Smooth muscle cell of the brain vasculature (primary cell): ENCODE measurements at places on chromosomes 6 and 20.
A peak's percentile ranks its signal among the peaks of the same experiment; 100 is the strongest.

GRCh38 chr6:113486199-113486598 lies 370.9 kb upstream of the MARCKS start:
- DNase-seq = no peak

DNA sequence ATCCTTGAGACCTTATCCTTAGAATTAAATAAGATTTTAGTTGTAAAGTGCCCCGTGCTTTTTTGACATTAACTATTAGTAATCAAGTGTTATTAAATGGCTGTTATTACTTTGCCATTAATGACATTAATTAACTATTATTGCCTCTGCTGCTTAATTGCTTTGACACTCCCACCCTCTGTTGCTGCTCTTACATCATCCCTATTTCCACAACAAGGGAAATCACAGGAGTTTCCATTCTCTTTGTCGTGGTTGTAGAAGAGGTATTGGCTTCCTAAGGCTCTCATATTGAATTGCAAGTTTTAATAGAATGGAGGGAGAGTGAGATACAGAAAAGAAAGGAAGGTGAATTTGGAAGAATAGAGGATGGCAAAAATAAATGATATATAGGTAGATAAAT lies 545.8 kb downstream of the MMUT start:
- DNase-seq = no peak

DNA sequence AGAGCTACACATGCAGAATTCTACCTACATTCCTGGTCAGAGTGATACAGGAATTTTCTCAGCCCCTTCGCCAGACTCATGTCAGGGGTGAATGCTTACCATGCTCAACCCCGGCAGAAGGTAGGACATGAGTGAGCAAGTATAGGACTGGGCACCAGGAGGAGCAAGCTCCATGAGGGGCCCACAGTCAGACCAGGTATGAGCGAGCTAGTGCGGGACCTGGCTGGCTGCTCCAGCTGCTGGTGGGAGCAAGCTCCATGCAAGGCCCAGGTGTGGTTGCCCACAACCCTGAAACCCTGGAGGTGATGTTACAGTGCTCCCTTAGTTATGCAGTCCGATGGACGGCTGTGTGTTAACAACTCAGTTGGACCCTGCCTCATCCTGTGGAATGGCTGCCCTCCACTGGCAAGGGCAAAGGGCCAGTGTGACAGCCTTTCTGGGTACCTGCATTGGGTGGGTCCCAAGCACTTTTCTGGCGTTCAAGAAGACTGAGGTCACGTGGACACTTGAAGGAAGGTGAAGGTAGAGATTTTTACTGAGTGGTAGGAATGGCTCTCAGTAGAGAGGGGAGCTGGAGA lies 503.5 kb upstream of the CITED2 start:
- DNase-seq = no peak

GRCh38 chr6:143765422-143766184 lies 77.5 kb upstream of the LTV1 start:
- DNase-seq = no peak

DNA sequence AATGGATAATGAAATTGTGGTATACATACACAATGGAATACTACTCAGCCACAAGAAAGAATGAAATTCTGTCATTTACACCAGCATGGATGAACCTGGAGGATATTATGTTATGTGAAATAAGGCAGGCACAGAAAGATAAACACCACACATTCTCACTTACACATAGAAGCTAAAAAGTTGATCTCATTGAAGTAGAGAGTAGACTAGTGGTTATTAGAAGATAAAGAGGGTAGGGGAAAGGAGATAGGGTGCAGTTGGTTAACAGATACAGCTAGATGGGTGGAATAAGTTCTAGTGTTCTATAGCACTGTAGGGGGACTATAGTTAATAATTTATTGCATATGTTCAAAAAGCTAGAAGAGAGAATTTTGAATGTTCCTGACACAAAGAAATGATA lies 25.5 kb upstream of the LTV1 start:
- no peak for DNase-seq

DNA sequence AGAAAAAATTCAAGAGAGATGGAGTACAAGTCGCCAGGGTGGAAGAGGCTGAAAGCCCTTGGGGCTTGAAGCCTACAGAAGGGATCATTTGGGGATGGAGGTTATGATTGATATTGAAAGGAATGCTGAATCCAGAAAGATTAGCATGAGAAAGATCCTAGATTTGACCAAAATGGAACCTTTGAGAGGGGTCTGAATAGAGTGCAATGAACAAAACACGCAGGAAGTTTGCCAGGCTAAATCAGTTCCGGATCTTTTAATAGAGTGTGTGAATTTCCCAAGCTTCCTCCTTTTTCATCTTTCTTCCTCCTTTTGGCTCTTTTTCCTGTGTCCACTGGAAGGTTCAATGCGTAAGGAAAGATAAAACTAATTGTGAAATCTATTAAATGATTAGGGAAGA lies 15.3 kb downstream of the IPCEF1 start:
- no peak for DNase-seq

- DNase-seq = no peak
Observed at GRCh38 chr6:46832816-46833215, 39.6 kb downstream of the MEP1A start.

DNA sequence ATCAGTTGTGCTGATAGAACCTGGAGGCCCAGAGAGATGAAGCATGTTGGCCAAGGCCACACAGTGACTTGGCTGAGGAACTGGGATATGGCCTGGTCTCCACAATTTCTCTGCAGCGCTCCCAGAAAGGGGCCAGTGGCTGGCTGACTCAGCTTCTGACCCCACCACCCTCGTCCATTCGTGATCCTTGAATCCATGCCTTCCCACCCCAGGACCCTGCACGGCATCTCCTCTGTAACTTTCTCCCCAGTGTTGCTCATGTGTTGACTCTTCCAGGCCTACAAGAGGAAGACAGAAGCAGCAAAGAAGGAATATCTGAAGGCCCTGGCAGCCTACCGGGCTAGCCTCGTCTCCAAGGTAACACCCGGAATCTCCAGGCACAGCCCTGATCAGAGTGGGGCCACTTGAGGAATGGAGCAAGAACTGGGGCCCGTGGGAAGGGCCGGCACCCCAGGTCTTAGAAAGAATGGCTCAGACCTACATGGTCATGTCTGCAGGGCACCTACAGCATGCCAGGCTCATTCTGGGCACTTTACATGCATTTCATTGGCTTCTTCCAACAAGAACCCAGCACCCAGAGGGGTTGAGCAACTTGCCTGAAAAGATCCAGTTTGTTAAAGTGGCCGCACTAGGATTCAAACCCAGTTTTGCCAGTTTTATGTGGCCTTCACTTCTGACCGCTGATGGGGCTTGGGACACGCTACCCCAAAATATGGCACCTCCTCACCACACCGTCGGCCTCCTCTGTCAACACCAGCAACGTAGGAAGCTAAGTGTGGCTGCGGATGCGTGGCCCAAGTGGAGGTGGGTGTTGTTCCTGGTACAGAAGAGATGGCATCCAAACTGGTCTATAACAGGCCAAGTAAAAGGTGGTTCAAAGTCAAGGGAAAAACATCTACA lies 122.2 kb downstream of the JPH2 start:
- DNase-seq = no peak

DNA sequence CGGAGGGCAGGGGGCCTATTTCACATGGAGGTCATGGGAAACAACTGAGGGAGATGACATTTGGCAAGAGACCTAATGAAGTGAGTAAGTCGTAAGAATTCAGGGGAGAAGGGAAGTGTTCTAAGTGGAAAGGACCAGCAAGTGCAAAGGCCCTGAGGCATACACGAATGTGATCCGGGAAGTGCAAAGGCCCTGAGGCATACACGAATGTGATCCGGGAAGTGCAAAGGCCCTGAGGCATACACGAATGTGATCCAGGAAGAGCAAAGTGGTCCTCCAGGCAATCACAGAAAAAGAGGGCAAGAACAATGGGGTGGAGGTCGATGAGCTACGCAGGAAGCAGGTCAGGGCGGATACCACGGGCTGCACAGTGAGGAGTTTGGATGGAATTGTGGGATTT lies 24.2 kb upstream of the EXOC2 start:
- no peak for DNase-seq

DNA sequence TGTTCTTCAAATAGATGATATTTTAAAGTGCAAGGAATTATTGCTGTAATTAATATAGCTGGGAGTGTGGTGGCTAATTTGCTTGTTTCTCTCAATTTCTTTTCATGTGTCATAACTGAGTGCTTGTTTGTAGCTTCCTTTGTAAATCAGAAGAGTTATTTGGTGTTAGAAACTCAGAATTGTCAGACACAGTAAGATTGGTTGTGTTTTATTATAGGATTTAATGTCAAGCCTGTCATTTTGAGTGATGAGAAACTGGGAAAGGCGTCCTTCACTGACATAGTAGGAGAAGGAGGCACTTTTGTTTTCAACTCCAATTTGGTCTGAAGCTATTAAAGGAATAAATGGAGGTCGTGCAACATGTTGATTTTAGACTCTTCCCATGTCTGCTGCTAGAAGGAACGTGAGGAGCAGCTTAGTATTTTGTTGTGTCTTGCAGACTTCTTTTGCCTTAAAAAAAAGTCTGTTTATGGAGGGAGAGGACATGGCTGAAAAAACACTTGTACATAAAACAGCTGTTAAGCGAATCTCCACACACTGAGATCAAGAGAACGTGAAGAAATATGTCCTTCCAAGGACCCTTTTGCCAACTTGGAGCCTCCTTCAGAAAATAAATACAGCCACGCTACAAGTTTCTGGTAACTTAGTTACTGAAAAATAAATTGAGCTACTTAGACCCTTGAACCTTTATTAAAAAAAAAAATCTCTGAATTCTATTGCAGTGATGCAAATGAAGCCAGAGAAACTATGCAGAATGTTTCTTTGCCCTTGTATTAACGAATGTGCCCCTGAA lies 59.5 kb downstream of the BMP6 start:
- DNase-seq = no peak

DNA sequence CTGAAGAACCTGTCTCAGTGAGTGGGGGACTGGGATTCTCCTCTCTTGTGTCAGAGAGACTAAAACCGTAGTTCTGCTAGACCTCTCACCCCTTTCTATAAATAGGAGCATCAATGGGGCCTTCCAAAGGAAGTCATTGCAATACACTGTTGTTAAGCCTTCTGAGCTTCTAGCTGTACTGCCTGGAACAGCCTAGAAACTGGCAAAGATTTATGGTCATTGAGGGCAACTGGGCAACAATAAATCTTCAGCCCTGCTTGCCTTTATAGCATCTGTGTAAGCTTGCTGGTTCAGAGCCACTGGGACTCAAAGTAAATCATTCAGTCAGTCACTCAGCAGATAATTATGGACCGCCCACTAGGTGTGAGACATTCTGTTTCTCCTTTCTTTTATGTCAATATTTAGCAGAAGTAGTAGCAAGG lies 53.2 kb downstream of the PPP1R14C start:
- no peak for DNase-seq

GRCh38 chr6:16821834-16822264 lies 60.6 kb upstream of the ATXN1 start:
- no peak for DNase-seq

- no peak for DNase-seq
Observed at GRCh38 chr6:13711324-13711732, 307 bp downstream of the RANBP9 start.

DNA sequence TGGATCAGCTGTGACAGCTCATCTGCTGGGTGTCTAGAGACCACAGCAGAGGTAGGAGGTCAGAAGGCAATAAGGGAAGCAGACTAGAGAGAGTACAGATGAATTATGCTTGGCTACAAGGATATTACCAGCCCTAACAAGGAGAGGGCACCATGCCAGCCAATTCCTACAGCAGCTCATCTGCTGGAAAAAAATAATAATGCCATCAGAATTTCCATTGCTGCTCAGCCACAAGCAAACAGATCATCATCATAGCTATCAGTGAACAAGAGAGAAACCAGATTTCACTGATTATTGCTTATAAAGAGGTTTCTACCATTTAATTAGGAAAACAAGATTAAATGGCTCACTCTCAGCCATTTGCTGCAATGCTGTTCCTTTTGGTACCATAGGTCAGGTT lies 66.5 kb downstream of the PSMG4 start:
- no peak for DNase-seq

GRCh38 chr20:50817776-50818172 lies 22.9 kb downstream of the BCAS4 start:
- no peak for DNase-seq

DNA sequence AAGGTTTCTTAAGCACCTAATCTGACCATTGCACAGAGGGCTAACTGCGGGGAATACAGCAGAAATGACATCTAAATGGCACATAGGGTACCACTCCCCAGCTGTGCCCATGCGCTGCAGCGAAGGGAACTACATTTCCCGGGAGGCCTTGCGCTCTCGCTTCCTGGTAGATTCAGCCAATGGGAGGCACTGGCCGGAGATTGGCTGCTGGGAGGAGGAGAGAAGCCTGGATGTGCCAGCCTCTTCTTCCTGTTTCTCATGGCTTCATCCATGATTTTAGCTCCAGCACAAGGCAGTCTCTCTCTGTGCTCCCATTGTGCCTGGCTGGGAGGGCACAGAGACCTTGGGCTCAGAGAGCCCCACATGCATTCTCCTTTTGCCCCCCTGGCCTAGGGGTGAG lies 101.7 kb upstream of the FOXA2 start:
- DNase-seq = peak; percentile 32

- no peak for DNase-seq
Observed at GRCh38 chr6:90083891-90084290, 189.6 kb downstream of the GJA10 start.
